ENCODE measurements at places on chromosomes 3 and 15.

DNA sequence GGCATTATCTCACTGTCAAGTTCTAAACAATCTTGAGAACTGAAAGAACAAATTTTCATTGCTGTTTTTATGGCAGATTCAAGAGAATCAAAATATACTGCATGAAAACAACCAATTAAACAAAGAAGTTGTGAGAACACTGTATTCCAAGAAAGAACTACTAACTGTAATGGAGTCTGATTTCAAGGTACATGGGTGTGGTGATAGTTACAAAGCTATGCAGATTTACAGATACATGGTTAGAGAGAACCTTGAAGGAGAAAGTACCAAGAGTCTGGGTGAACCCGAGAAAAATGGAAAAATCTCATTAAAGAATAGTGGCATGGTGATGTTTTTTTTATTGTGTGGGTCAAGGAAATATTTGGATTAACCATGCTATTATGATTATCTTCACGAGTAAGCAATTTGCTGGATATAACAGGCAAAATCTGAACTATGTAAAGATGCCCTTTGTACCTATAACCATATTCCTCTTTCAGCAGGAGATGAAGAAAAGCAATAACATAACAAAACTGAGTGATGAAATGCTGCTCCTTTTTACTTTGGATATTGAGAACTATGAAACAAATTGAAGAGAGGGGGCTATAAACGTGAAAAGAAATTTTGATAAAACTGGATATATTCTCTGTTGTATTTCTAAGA lies 100.4 kb downstream of the PLSCR2 start:
- no peak for DNase-seq

DNA sequence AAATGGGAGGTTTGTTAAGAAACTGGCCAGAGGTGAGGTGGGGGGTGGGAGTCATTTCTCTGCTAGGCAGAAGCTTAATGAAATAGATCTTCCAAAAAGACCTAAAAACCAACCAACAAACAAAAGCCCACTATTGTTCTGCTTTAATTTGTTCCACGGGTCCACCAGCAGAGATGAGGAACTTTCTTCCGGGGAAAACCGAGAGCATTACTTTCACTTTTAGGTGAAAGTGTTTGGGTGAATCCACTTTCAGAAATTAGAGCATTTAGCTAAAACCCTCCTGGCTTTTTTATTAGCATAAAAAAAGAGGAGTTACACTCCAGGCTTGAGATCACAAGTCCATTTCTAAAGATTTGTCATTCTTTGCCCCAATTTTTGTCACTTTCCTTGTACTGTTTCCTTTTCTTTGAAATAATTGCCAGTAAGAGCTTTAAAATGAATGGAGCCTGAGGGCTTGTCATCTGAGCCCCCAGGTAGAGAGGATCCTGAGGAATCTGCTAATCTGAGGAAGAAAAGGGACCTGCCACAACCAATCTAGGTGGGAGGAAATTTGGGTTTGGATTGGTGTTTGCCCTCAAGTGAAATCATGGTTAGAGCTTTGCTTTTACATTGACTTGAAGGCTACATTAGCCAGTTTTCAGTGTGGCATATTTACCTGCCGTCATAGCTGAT lies 667.6 kb downstream of the NAALADL2 start:
- DNase-seq: no peak

- DNase-seq: no peak
Observed at GRCh38 chr3:36635731-36636130, 128.6 kb downstream of the DCLK3 start.

- DNase-seq: no peak
Observed at GRCh38 chr3:155519078-155519477, 225.6 kb upstream of the STRIT1 start.

DNA sequence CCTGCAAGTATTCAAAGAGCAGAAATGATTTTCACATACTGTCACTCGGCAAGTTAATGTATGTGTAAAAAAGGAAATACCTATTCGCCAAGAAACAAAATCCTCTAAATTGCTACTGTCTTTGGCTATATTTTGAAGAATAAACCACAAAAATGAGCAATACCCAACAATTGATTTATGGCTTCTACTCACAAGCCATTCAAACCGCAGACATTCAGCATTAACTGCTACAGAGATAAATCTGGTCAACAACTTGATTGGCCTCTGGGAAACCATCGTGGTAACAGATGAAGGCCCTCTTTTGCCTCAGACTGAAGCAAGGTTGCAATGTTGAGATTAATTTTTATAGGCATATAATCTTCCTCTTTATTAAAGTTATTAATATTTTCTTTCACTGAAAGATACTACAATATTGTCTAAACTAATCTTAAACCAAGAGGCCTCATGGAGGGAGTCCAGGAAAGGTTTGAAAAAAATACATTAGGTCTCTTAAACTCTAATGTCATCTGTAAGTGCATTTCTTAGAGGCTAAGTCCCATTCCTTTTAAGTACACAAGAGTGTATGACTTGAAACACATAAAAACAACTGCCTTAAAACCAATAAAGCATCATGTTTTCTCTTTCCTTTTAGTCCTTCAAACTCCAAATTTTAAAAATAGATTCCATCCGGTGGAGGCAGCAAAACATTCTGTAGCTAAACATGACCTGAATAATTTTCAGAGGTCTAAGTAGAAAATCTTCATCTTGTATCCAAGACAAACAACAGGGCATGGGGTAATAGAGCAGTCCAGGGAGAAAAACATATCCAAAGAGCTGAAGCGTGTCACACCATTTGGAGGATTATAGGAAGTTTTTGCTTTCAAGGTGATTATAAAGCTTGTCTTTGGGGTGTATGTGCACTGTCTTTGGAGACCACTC lies 162.4 kb upstream of the TGFBR2 start:
- no peak for DNase-seq

DNA sequence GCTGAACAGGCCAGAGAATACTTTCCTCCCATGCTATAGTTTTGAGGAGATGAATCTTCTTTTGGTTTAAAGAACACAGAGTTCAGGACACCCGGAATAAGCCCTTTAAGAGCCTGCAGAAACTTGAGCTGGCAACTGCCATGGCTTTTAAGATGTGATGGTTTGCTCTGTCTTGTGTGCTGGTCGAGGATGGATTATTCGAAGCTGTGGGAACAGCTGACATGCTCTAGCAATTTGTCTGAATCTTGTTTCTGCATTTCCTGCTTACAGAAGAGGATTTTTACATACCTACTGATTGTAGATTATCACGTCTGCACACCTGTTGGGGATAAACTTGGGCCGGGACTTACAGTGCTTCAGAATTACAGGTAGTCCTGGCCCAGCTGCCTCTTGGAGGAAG lies 396.9 kb downstream of the LRTM1 start:
- no peak for DNase-seq

DNA sequence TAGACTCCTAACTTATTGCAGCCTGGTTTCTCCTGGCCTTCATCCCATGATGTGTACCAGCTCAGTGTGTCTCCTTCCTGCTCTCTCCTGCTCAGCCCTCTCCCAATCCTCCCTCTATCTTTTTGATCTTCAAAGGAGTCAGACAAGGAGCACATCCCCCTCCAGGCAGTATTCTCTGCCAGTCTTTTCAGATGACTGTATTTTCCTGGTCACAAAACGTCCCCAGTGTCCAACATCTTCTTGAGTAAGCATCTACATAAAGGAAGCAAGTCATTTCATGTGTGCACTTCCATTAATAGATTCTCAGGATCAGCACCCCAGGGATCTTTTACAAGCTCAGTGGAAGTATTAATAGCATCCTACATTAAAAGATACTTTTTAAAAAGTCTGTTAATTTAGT lies 148.9 kb upstream of the THBS1 start:
- no peak for DNase-seq

DNA sequence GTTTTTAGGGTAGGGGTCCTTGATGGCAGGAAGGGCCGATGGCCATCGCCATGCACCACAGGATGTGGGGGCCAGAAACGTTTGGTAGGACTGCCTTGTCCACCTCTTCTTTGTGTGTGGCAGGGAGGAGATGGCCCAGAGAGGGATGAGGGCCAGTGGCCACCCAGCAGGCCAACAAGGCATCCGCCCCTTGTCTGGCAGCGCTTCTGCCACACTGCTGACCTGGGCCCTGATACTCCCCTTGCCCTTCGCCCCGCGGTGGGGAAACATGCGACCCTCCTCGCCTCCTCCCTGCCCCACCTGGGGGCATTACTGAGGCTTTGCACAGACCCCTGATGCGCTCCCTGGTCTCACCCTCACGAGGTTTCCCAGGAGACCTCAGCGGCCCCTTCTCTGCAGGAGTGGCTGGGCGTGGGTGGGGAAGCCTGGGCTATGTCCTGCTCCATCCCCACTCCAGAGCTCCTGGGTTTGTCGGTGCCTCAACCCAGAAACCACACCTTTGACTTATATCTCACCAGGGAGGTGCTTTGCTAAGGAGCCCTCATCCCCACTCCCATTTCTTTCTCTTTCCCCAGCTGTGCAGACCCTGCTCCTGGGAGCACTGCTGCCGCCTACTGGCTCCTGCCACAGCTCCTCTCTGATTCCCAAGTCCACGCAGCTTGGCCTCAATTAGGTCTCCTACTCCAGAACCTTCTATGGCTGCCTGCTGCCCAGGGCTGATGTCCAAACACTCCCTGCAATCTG lies 38.7 kb downstream of the FEM1B start:
- no peak for DNase-seq

DNA sequence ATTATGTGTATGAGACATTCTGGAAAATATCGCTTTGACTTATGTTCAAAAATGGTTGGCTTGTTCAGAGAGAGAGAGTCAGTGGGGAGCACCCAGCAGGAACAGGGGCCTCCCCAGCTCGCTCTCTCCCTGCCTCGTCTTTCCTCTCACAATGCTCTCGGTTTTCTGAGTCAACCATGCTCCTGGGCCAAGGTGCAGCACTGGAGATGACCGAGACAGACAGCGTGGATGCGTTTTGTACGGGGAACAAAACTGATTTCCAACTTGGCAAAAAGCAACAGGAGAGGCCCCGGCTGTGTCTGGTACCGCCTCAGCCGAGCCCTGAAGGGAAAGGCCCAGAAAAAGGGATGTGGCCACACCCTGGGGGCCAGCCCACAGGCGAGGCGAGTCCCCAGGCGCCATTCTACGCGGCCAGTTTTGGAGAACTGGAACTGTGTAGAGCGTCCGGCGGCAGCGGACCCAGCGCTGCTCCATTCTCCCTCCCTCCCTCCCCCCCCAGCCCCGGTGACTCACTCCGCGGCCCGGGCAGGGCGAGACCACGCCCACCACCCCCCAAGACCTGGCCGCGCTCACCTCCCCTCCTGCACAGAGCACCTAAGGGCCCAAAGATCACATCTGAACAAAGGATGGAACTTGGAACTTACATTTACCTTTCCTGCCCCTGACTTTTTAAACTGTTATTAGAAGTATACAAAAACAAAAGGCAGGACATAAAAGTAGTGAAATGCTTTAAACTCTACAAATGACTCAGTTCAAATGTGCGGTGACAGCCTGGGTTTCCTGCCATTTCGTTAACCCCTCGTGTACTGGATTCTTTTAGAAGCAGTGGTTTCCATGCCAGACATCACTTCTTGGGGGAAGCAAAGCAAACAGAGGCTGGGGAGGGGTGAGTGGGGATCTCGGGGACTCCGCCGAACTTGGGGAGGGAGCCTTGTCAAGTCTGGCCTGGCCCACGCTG lies 12.7 kb downstream of the ATP10A start:
- peak; percentile 84 for DNase-seq

- no peak for DNase-seq
Observed at GRCh38 chr15:80502782-80503181, 98.6 kb downstream of the ARNT2 start.

Data from CD4-positive, alpha-beta T cell treated with Interleukin-1 beta for 1 hour (primary cell).